ENCODE measurements at places on chromosomes 12 and 14. TPM values are rescaled to one million over a fixed set of nuclear protein-coding genes. Genes with fewer than 3 reads are reported as not detected.

DAO gene
- not detected for total RNA-seq

USP44 gene
- total RNA-seq = 0.69 TPM

LMNTD1 gene
- 0.63 TPM for total RNA-seq

ERP27 gene
- not detected for total RNA-seq

ATL1 gene
- total RNA-seq = 4.0 TPM

SLC38A4 gene
- 0.56 TPM for total RNA-seq

JPH4 gene
- not detected for total RNA-seq

PTGR2 gene
- 6.1 TPM for total RNA-seq

GDF3 gene
- total RNA-seq = not detected

SPX gene
- total RNA-seq = 1.2 TPM

GPX2 gene
- not detected for total RNA-seq

SMIM41 gene
- 0.07 TPM for total RNA-seq

KCNJ8 gene
- 9.1 TPM for total RNA-seq

KLRC1 gene
- not detected for total RNA-seq

VWF gene
- 0.92 TPM for total RNA-seq

RPGRIP1 gene
- not detected for total RNA-seq

AQP2 gene
- not detected for total RNA-seq

GZMH gene
- total RNA-seq = not detected

TPPP2 gene
- not detected for total RNA-seq

ARHGAP9 gene
- 0.33 TPM for total RNA-seq

IKZF4 gene
- 2.4 TPM for total RNA-seq

KCNMB4 gene
- total RNA-seq = 1.6 TPM

AMDHD1 gene
- 0.07 TPM for total RNA-seq

KLRK1 gene
- not detected for total RNA-seq

SPTLC2 gene
- total RNA-seq = 33.6 TPM

DIO3 gene
- total RNA-seq = 1.1 TPM

MBD6 gene
- total RNA-seq = 15.3 TPM

OR4E2 gene
- not detected for total RNA-seq

NTF3 gene
- total RNA-seq = 3.1 TPM

KRT72 gene
- not detected for total RNA-seq

STYK1 gene
- total RNA-seq = 0.53 TPM

IL31 gene
- total RNA-seq = not detected

KRT85 gene
- not detected for total RNA-seq

PDE3A gene
- 108 TPM for total RNA-seq

IFNG-AS1 gene
- total RNA-seq = 0.07 TPM

ANKRD33 gene
- total RNA-seq = 0.03 TPM

RIMBP2 gene
- total RNA-seq = not detected

Measured in smooth muscle cell of the pulmonary artery (primary cell).